ENCODE measurements at places on chromosomes 5 and 9. TPM values are rescaled to one million over a fixed set of nuclear protein-coding genes. Genes with fewer than 3 reads are reported as not detected.

LCP2 gene
- total RNA-seq: not detected

ZNF483 gene
- 7.3 TPM for total RNA-seq

APC gene
- 22.9 TPM for total RNA-seq

GRCh38 chr5:177123789-177124485 lies 9.6 kb upstream of the NSD1 start:
- DNase-seq: no peak

DNA sequence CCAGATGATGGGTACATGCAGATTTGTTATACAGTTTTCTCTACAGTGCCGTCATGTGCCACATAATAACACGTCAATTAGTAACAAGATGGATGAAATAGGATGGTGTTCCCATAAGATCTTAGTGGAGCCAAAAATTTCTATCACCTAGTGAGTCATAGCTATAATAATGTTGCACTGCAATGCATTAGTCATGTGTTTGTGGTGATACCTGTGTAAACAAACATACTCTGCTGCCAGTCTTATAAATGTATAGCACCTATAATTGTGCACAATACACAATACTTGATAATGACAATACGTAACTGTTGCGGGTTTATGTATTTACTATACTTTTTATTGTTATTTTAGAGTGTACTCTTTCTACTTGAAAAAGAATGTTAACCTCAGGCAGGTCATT lies 865.4 kb downstream of the MAT2B start:
- DNase-seq: peak; percentile 56

Data from PC-9 (cell line).